ENCODE measurements at places on chromosomes 2 and 18.

GRCh38 chr2:36387258-36387916 lies 31.8 kb downstream of the CRIM1 start:
- no peak for DNase-seq

- no peak for DNase-seq
Measured at GRCh38 chr2:10233131-10234012, 69.3 kb upstream of the HPCAL1 start.

- DNase-seq = no peak
Measured at GRCh38 chr2:168030862-168031624, 216.4 kb downstream of the STK39 start.

DNA sequence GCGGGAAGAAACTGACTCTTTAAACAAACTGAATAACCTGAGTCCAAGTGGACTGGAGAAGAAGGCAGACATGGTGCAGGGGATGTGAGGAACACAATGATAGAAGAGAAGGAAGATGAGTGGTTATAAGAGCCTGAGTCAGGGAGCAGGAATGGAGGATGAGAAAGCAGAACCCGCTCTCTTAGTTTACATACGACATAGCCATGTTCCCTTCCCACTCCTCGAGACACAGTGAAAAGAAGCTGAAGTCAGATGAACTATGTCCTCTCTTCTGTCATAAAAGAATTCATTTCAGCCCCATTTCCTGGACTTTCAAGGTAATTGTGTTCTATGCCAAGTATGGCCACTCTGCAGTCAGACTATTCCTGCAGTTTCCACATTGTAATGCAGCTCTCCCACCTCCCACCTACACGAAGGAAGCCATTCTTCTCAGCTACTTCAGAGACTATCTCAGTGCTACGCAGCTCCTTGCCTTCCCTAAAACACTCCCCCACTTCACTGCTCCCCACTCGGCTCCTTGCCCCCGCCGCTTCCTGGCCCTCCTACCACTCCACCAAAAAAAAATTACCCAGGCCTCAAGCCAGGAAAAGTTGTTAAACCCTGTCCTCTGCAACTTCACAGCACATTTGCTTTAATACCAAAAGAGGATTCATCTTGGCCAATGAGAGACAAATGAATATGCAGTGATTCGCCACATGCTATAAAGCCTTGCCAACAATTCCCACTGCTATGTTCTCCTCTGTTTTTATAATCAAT lies 323.4 kb upstream of the EPHA4 start:
- DNase-seq = no peak

DNA sequence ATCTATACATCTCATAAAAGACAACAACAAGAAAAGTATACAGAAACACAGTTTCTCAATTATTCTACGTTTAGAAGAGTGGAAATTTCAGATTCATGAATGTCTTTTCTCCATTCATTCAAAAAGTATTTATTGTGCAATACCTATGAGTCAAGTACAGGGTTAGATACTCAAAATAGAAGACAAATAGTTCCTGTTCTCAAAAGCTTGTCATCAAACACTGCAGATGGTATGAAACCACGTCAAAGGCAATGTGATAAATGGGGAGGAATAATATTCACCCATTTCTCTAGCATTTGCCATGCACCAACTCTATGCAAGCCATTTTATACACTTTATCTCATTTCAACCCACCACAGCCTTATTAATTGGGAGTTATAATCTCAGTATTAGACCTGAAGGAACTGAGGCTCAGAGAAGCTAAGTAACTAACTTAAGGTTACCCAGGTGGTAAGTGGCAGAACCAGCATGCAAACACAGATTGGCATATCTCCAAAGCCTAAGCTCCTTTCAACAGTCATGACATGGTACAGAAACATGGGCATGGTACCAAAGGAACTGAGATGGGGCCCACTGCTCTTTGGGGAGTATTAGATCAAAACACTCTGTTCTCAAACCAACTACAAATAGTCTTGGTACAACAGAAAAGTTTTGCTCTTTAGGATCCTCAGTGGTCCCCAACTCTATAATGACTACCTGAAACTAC lies 67.2 kb upstream of the NPAS2 start:
- DNase-seq = no peak

GRCh38 chr2:77046339-77046738 lies 475.8 kb downstream of the LRRTM4 start:
- DNase-seq = no peak

DNA sequence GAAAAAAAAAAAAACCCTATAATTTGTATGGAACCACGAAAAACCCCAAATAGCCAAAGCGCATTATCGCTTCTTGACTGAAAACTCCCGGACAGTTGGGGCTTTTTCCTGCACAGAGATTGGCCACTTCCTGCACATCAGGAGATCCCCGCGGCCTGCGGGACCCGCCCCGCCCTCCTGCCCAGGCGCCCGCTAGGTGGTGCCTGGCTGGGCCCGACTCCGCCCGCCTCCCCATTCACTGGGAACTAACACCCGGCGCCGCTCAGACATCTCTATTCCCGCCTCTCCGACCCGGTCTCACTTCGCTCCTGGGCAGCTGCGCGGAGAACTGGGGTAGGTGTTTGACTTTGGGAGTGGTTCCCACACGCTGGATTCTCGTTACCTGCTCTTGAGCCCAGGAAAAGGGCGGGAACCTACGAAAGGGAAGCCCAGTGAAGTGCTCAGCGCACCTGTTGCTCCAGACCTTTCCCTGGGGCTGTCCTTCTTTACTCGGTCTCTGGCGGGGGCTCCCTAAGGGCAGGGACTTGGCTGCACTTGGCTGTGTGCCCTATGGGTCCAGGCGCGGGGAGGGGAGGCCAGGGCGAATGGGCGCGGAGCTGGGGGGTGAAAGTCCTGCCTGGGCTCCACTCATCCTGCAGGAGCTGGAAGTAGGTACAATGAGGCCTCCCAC lies at the start of gene HMSD:
Gene HMSD, plus strand, starts transcription at position 234 of the 670 bp plus-strand sequence. CDS start 4,155 bp downstream, outside the sequence.
- peak; percentile 79 for DNase-seq

DNA sequence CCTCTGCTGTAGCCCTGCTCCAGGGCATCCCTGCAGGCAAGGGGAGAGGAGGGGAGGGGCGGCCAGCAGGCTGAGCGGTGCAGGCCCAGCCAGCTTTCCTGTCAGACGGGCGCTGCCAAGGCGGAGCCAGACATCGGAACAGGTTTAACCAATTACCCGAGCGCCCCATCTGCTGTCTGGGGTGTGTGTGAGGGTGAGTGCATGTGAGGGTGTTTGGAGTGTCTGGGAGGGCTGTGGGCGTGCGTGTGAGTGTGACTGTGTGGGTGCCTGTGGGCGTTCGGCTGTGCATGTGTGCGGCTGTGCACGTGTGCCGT lies 20.0 kb downstream of the EMX1 start:
- no peak for DNase-seq

DNA sequence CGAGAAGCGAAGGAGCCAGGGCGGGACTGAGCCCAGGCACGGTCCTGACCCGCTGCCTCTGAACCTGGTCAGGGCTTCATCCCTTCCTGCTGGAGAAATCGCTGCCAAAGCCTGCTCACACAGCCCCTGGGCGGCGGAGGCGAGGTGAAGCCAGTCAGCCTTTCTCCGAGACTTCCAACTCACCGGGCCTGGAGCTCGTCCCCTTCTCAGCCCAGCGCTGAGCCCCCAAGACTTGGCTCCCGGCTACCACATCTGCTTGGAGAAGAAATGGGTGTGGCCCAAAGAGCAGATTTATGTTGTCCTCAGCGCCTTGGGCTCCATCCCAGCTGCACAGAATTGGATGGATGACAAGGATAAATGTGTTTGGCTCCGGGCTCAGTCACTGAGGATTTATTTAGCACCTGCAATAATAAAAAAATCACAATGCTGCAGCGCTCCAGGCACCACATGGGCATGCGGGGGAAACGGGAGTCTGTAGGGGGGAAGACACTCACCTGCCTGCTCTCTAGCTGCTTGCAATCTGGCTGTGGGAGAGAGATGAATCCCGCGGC lies 64.9 kb downstream of the ACTR2 start:
- DNase-seq = no peak

DNA sequence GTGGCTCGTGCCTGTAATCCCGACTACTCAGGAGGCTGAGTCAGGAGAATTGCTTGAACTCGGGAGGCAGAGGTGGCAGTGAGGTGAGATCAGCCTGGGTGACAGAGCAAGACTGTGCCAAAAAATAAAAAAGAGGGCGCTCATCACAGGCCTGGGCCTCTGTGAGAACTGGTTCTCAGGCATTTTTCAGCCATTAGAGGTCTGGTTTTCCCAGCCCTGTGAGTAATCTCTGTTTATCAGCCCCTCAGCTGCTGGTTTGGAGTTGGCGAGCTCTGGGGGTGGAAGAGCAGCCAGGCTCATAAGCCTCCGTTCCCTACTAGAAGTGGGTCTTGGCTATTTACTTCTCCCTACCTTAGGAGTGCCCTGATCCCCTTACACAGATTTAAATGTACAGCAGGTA lies 53.1 kb downstream of the CHRNA1 start:
- no peak for DNase-seq

- no peak for DNase-seq
Measured at GRCh38 chr18:65749841-65750240, 971 bp upstream of the CDH7 start.

GRCh38 chr2:119960821-119961220 lies 52.1 kb upstream of the EPB41L5 start:
- DNase-seq = no peak

GRCh38 chr18:3410273-3410672 lies 39.7 kb upstream of the TGIF1 start:
- no peak for DNase-seq
